Activated effector memory CD4-positive, alpha-beta T cell treated with anti-CD3 and anti-CD28 coated beads, Interleukin-2, amount 50 U/mL, for 16 hours (primary cell): ENCODE measurements at places on chromosomes 13 and 19.

DNA sequence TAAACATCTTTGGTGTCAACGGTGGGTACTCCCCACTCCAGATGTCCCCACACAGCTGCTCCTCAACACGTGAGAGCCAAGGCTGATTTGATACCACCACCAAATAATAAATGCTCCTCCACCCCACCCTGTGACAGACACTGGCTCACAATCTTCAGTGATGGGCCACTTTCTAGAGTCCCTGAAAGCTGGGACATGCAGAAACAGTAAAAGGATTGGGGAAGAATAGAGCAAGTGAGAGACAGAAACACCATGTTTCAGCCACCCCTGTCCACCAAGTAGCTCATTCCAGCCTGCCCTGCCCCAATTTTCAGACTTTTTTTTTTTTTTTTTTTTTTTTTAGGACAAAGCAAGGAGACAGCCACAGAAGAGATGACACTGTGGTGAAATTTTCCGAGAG lies 1.6 kb downstream of the SLC46A3 start:
- DNase-seq = no peak

- no peak for DNase-seq
These were observed 144.6 kb downstream of the NDFIP2 start for GRCh38 chr13:79625517-79625916.

DNA sequence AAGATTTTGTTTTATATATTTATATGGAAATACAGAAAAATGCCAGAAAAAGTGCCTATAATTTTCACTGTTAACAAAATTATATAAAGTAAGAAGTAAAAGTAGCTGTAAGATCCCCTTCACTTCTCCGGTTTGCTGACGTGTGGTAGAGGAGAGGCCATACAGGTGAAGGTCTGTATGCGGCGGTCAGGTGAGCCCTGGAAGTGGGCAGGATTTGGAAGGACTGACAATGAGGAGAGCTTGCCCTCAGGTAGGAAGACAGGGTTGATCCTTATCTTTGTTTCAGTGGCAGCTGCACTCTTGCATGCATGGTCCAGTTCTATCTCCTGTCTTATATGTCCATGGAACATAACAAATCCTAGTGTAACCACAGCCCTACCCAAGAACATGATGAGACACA lies 16.9 kb upstream of the TFDP1 start:
- DNase-seq = no peak

- no peak for DNase-seq
These were observed 121.5 kb upstream of the RNF113B start for GRCh38 chr13:98298599-98298998.

- DNase-seq = no peak
These were observed 14.0 kb downstream of the ZC3H4 start for GRCh38 chr19:47099576-47100050.

DNA sequence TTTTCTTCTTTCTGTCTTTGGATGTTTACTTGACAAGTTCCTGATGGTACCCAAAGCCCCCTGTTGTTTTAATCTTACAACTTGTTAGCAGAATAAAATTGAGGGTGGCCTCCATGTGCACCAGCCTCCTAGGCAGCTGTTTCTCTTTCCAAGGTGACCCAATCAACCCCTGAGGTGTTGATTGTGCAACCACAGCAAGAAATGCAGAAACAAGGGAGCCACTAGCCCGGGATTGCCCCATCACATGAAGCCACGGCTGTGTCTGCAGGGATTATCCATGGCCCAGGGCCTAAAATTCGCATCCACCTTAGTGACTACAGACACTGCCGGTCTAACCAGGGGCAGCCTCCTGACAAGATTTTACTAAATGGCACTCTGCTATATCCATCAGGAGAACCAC lies 14.4 kb downstream of the CEACAM4 start:
- DNase-seq = no peak

DNA sequence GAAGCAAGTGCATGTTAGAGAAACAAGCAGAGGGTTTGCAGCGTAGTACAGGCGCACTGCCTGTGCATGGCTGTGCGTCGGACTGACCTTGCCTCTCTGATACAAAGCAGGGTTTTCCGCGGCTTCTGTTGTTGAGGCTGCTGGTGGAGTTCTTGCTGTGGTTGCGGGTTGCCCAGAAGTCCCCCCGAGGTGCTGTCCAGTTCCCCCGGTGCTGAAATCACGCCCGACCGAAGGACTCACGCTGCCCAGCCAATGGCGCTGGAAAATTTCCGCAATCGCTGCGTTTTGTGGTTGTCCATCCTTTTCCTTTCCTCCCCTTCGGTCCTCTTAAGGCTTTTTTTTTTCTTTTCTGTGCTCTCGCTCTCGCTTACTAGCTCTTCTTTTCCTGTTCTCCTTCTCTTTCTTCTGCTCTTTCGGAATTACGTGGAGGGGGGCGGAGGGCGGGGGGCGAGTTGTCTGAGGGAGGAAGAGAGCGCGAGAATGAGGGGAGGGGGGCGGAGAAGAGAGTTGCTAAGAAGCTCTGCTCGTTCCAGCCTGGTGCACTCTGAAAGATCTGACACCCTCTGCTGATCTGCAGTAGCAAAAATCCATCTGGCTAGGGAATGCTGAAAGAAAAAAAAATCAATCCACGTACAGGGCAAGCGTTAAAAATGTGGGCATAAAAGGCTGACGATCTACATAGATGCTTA lies at the start of gene SLITRK1:
Gene SLITRK1, minus strand, starts transcription at position 558 of the 689 bp plus-strand sequence. CDS start 967 bp downstream, outside the sequence.
- DNase-seq = no peak

DNA sequence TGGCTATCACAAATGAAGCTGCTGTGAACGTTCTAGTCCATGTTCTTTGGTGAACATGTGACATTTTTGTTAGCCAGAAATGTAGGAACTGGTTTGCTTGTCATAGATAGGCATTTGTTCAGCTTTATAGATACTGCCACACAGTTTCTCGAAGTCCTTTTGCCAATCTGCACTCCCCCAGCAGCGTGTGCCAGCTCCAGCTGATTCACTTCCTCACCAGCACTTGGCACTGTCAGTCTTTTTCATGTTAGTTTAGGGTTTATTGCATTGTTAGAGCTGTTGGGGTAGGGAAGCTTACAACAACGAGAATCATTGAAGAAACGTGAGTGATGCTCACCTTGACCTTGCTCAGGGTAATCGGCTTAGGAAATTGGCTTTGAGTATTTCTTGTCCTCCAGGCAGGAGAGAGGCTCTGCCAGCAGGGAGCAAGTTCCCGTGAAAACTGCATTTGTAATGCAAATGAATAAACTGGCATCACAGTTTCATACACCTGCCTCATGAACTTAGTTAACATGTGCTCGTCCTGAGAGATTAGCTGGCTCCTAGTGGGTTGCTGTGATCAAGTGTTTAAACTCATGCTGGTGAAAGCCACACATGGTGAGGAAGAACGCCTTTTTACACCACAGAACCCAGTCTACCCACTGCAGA lies 83.9 kb downstream of the ING1 start:
- no peak for DNase-seq

- no peak for DNase-seq
These were observed 19.3 kb upstream of the DPP9 start for GRCh38 chr19:4742723-4743646.

DNA sequence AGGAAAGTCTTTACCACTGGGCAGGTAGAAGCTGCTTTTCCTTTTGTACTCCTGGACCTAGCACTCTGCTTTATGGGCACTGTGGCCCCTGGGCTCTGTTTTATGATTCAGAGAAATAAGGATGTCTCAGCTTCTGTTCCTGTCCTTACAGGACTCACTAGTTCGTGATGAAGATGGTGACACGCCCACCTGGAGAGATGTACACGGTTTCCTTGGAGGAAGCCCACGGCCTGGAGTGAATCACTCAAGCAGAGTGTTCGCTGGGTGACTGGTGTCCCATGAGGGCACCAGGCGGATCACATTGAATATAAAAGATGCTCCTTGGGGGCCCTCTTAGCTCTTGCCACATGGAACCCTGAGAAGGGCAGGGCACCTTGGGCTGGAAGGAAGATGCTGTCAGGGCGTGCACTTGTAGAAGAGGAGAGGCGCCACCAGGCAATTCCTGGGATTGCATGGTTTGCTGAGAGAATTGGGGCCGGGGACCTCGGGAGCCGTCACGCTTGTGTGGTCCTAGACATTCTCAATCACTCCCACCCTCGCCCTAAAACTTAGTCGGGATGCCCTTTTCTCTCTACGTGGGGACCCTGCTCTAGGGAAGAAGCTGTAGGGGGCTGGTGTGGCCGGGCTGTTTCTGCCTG lies 202.6 kb downstream of the TSHZ3 start:
- DNase-seq = no peak

- no peak for DNase-seq
These were observed 15.1 kb downstream of the PLK5 start for GRCh38 chr19:1538978-1539377.

- DNase-seq = no peak
These were observed 46.6 kb downstream of the GARRE1 start for GRCh38 chr19:34300962-34301361.

DNA sequence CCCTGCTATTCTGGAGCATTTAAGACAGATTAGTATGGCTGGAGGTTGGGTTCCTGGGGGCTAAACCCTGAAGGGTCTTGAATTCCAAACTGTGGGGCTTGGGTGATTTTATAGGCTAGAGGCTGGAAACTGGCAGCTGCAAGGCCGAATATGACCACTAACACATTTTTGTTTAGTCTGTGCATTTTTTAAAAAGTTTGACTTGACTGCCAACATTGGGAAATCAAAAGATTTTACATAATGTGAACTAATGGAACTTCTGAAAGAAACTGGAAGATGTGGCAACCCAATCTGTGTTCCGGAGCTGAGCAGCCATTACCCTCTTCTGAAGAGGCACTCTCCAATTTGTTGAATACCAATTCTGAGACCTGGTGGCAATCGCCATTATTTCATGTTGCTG lies 5.1 kb downstream of the ZNF784 start:
- DNase-seq = no peak
